ENCODE measurements at places on chromosomes 2 and 18.

- DNase-seq: no peak
Measured at GRCh38 chr2:209876211-209876610, 104.6 kb downstream of the UNC80 start.

- no peak for DNase-seq
Measured at GRCh38 chr2:134572314-134573084, 146.3 kb downstream of the TMEM163 start.

GRCh38 chr2:58107803-58108710 is 61.5 kb downstream of the VRK2 start:
- DNase-seq: no peak

- DNase-seq: no peak
Measured at GRCh38 chr2:174945601-174946260, 59.5 kb downstream of the CHN1 start.

- no peak for DNase-seq
Measured at GRCh38 chr2:40030456-40030975, 251.5 kb upstream of the THUMPD2 start.

All from stimulated activated CD4-positive, alpha-beta T cell treated with anti-CD3 and anti-CD28 coated beads, Interleukin-4, amount 100 ng/mL, for 4 hours (primary cell).